ENCODE measurements at places on chromosomes 4 and X.

DNA sequence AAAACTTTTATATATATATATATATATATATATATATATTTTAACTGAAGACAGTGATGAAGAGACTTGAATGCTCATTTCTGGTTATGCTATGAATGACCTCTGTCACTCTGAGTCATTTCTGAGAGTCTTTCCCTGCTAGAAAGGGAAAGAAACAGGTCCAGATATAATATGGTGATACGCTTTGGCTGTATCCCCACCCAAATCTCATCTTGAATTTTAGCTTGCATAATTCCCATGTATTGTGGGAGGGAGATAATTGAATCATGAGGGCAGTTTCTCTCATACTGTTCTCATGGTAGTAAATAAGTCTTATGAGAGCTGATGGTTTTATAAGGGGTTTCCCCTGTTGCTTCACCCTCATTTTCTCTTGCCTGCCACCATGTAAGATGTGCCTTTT lies 254.1 kb upstream of the IGFBP7 start:
- DNase-seq = no peak

- no peak for DNase-seq
Measured at GRCh38 chr4:168475745-168476144, 4.5 kb downstream of the DDX60L start.

DNA sequence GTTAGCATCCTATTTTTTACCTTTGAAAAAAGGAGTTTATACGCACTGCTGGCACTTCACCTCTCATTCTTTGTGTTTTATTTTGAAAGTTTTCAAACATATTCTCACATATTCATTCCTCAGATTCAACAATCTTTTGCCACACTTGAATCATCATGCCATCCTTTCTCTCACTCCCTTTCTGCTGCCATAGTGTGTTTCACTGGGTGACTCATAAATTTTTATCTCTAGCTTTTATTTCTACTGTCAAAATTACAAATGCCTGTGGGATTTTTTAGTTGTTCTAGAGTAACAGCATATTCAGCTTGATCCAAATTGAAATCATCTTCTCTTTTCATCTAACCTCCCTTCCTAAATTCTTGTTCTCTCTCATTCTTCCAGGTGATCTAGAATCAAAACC lies 28.0 kb downstream of the MFSD8 start:
- DNase-seq = no peak

- no peak for DNase-seq
Measured at GRCh38 chr4:47031011-47031678, at the start of gene GABRB1. GABRB1 (plus strand) TSS chr4:47031567.

DNA sequence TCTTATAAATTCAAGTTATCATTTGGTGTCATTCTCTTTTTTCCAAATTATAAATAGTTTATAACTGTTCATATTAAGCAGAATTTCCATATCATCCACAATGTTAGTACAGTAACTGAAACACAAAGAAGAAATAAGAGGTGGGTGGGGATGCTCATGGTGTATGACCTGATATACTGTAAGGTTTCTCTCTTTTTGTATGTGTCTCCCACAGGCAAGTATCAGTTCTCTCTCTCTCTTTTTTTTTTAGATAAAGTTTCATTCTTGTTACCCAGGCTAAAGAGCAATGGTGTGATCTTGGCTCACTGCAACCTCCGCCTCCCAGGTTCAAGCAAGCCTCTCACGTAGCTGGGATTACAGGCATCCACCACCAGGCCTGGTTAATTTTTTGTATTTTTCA lies 43.7 kb upstream of the UGT2A3 start:
- DNase-seq = no peak

DNA sequence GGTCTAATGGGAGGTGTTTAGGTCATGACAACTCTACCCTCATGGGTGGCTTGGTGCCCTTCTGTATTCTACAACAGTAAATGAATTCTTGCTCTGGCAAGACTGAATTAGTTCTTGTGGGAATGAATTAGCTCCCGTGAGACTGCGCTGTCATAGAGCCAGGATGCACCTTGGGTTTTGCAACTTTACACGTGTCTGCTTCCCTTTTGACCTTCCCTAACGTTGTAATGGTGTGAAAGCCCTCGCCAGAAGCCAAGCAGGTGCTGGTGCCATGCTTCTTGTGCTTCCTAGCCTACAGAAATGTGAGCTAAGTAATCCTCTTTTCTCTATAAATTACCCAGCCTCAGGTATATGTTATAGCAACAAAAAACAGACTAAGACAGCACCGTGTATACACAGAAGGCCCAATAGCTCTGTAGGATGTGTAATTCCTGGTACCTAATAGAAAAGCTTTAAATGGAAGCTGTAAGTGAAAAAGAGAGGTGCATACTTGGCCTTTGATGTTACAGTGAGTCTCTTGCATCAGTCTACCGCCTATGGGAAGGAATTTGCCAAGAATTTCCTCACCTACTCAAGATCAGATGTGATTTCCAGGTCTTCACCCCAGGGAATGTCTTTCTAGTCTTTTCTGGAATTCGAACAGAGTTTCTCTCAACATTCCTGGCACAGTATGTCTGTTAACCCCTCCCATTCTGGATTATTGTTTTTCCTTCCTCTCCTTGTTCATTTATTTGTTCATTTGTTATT lies 3.2 kb upstream of the ENPEP start:
- DNase-seq = no peak

- no peak for DNase-seq
Measured at GRCh38 chr4:106246441-106246840, 69.6 kb downstream of the TBCK start.

DNA sequence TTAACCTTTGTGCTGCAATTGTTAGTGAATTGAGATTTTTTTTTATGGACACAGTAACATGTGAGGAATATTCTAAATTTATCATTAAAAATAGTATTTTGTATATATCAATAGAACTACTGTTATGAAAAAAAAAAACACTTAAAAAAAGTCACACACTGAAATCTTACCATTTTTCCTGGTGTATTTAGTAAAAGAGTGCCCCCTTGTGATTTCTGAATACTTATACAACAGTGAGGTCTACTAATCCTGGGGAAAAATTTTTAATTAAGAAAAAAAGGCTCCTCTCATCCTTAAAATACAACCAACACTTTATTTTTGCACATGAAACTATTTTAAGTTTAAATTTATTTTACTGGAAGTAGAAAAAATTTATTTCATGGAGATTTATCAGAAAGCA lies 56.4 kb upstream of the SPOCK3 start:
- no peak for DNase-seq

GRCh38 chr4:137124278-137124932 lies 407.9 kb downstream of the PCDH18 start:
- DNase-seq = no peak

DNA sequence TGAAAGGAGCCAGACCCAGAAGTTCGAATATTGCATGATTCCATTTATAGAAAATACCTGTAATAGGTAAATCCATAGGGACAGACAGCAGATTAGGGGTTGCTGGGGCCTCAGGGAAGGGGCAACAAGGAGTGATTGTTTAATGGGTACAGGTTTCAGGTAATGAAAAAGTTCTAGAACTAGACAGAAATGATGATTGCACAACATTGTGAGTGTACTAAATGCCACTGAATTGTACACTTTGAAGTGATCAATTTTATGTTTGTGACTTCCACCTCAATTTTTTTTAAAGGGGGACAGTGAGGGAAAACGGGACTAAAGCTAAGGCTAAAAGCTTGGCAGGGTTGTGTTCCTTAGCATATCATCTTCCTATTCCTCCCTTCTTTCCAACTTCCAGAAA lies 23.5 kb downstream of the ZBTB33 start:
- DNase-seq = no peak

GRCh38 chrX:37776987-37777325 lies 2.9 kb upstream of the CYBB start:
- DNase-seq = no peak

- DNase-seq = no peak
Measured at GRCh38 chr4:187504974-187505797, 490.4 kb upstream of the ZFP42 start.

- DNase-seq = peak; percentile 64
Measured at GRCh38 chr4:70705183-70706043, 16.4 kb upstream of the RUFY3 start.

- no peak for DNase-seq
Measured at GRCh38 chr4:53088152-53088551, 226.0 kb downstream of the RASL11B start.

GRCh38 chr4:122889726-122890125 lies 32.7 kb downstream of the NUDT6 start:
- no peak for DNase-seq

- no peak for DNase-seq
Measured at GRCh38 chr4:84379917-84380641, 119.0 kb downstream of the NKX6-1 start.

- no peak for DNase-seq
Measured at GRCh38 chr4:172995161-172995560, 173.4 kb upstream of the GALNT7 start.

- no peak for DNase-seq
Measured at GRCh38 chr4:6288871-6289270, 19.2 kb downstream of the WFS1 start.

GRCh38 chrX:52933976-52934703 lies 24.2 kb downstream of the FAM156A start:
- no peak for DNase-seq

DNA sequence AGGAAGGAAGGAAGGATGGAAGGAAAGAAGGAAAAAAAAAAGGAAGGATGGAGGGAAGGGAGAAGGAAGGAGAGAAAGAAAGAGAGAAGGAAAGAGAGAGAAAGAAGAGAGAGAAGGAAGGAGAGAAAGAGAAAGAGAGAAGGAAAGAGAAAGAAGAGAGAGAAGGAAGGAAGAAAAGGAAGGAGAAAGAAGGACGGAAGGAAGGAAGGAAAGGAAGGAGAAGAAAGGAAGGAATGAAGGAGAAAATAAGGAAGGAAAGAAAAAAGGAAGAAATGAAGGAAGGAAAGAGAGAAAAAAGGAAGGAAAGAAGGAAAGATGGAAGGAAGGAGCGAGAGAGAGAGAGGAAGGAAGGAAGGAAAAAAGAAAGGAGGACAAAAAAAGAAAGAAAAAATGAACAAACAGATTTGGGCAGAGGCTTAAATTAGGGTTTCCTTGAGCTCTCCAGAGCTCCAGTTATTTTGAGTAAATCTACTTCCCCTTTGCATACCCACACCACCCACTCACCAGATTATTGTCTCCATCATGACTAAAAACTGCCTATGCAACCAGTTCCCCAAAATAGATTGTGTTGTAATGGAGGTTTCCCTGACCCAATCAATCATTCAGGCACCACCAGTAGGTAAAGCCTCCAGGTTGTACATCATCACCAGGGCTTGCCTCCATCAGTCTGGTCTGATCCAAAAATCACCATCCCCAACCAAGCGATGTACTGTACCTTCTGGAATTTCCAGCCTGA lies 1722.9 kb upstream of the PCDH10 start:
- DNase-seq = no peak

- no peak for DNase-seq
Measured at GRCh38 chr4:53764761-53765490, 173.6 kb upstream of the LNX1 start.

DNA sequence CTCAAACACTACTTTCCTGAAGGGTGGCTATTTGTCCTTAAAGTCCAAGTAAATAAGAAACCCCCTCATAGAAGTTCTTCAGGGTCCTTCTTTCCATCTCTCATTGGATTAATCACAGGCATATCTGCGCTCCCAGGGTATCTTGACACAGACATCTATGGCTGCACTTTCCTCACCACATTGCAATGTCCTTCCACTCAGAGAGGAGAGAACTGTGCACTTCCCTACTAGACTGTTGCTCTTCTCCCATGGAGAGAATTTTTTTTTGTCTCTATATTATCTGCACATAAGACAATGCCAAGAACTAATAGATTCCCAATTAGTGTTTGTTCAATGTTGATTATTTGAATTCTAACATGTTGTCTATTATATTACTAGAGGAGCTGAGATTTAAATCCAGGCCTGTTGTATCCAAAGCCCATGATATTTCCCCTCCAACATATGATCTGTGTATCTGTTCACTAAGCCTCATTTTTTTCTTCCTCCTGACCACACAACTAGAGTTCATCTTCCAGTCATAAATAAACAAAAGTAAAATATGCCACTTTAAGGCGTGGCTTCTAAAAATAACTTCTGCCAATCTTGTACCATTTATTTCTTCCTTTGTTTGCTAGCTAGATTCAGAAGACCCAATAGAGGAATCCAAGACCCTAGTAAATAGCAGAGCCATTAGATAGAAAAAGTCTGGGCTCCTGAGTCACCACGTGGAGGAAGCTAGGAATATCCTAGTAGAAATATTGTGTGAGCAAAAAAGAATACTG lies 61.5 kb upstream of the FAM241A start:
- no peak for DNase-seq

GRCh38 chrX:63400340-63400739 lies 49.2 kb upstream of the SPIN4 start:
- DNase-seq = no peak

- DNase-seq = no peak
Measured at GRCh38 chr4:181949704-181950312, 293.4 kb upstream of the TENM3 start.

- DNase-seq = no peak
Measured at GRCh38 chr4:99868126-99868596, 26.1 kb downstream of the LAMTOR3 start.

GRCh38 chr4:187378441-187378840 lies 617.1 kb upstream of the ZFP42 start:
- no peak for DNase-seq

GRCh38 chr4:153257151-153257620 lies 52.9 kb downstream of the TRIM2 start:
- DNase-seq = no peak

GRCh38 chr4:141348125-141348524 lies 127.4 kb downstream of the ZNF330 start:
- no peak for DNase-seq

DNA sequence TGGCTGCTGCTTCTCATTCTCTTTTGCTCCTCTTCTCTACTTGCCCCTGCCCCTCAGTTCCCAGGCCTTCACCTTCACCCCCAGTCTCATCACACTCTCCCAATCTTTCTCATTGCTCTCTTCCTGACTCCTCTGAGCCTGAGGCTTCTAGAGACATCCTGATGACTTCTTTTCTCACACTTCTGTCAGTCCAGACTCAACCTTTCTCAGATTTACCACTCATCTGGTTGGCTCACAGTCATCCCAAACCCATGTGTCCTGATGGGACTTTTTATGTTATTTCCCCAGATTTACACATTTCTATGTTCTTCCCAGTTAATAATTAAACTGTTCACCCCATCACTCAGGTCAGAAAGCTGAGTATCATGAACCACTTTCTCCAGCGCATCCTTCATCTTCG lies 68.0 kb downstream of the TMA16 start:
- no peak for DNase-seq

- DNase-seq = no peak
Measured at GRCh38 chr4:25437926-25438325, 60.9 kb downstream of the ANAPC4 start.

- no peak for DNase-seq
Measured at GRCh38 chrX:373641-374471, 12.9 kb downstream of the PPP2R3B start.

GRCh38 chr4:16642897-16643296 lies 255.5 kb downstream of the LDB2 start:
- DNase-seq = no peak

DNA sequence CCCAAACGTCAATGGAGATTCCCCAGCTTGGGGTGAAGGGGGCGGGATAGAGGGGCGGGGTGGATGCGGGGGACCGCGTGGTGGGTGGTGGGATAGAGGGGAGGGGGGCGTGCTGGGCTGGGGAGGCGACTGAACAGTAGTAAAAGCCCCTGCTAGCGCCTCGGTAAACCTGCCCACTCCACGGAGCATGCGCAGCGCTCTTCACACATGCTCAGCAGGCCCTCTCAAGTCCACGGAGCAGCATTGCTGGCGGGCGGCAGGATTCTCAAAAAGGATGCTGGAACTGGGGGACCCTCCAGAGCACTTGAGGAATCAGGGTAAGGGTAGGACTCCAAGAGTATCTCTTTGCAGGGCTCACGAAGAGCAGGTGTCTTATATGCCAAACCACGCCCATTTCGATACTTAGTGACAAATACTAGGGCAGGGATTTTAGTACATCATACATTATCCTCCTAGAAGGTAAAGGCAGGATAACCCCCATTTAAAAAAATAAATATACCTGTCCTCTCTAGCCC lies 378 bp upstream of the RPS6KA6 start:
- no peak for DNase-seq

Data from stimulated activated CD8-positive, alpha-beta memory T cell treated with anti-CD3 and anti-CD28 coated beads, Interleukin-12 subunit alpha, Interleukin-12 subunit beta, amount 100 ng/mL, for 4 hours (primary cell).